ENCODE measurements at places on chromosomes 16 and 17.

DNA sequence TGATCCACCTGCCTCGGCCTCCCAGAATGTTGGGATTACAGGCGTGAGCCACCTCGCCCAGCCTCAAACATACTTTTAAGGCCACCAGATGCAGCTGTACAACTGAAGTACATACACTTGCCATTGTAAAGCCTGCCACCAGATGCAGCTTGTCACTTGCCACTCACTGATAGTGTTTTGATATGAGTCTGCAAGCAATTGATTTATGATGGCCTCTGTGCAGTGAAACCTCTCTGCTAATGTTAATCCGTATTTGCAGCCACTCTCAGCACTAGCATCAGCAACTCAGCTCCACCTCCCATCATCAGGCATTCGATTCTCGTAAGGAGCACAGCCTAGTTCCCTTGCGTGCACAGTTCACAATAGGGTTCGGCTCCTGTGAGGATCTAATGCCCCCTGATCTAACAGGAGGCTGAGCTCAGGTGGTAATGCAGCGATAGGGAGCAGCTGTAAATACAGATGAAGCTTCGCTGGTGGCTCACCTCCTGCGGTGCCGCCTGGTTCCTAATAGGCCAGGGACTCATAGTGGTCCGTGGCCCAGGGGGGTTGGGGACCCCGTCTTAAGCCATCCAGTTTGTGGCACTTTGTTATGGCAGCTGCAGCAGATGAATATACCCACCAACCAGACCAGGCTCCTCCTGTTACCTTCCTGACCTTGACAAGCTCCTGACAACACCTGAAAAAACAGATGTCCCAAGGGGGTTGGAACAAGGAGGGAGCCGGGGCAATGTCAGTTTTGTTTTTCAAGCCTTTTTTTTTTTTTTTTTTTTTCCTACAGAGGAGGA, 1.3 kb upstream of the HERPUD1 start:
- DNase-seq, result no peak

- no peak for DNase-seq
These were observed 1091.0 kb downstream of the CDH8 start for GRCh38 chr16:60945225-60945624.

- DNase-seq, result no peak
These were observed 78.8 kb downstream of the WIPI1 start for GRCh38 chr17:68378268-68379176.

DNA sequence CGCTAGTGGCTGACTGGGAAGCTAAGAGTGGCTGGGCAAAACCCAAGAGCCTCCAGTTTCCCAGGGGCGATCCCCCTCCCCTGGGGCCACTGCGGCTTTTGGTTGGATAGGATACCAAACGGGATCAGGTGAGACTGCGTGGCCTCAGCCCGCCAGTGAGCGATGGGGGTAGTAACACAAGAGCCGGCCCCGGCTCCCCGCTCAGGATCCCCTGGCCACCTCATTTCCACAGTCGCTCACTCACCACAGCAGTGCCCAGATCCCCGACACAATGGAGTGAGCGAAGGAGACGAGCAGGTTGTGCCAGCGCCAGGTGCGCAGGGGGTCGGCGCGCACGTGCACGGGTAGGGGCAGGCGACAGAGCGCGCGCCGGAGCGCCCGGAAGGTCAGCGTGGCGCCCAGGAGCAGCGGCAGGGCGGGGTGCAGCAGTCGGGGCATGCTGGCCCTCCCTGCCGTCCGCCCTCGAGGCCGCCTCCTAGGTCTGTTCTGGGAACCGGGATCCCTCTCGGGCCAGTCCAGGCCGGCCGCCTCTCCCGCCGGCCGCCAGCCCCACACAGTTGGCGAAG, 290 bp downstream of the TLCD1 start:
- peak; percentile 36 for DNase-seq

- DNase-seq, result no peak
These were observed 129.9 kb downstream of the MGAT5B start for GRCh38 chr17:76997981-76998531.
